ENCODE measurements at places on chromosomes 12 and 14.

DNA sequence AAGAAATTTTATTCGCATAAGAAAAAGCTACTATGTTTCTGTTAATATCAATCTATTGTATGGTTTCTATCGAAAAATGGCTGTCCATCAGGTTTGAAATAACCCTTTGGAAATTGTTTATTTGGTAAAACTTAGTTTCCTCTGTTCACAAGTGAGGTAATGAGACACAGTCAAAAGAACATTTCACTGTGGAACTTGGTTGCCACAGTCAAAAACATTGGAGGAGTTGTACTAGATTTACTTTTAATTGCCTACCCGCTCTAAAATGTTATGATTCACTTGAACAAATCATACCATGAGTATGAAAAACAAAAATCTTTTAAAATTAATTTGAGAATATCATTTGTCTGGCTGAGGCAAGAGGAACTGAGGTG lies 46.5 kb downstream of the ITPR2 start:
- no peak for DNase-seq

GRCh38 chr14:39762576-39763401 lies 330.6 kb upstream of the FBXO33 start:
- DNase-seq, result no peak

DNA sequence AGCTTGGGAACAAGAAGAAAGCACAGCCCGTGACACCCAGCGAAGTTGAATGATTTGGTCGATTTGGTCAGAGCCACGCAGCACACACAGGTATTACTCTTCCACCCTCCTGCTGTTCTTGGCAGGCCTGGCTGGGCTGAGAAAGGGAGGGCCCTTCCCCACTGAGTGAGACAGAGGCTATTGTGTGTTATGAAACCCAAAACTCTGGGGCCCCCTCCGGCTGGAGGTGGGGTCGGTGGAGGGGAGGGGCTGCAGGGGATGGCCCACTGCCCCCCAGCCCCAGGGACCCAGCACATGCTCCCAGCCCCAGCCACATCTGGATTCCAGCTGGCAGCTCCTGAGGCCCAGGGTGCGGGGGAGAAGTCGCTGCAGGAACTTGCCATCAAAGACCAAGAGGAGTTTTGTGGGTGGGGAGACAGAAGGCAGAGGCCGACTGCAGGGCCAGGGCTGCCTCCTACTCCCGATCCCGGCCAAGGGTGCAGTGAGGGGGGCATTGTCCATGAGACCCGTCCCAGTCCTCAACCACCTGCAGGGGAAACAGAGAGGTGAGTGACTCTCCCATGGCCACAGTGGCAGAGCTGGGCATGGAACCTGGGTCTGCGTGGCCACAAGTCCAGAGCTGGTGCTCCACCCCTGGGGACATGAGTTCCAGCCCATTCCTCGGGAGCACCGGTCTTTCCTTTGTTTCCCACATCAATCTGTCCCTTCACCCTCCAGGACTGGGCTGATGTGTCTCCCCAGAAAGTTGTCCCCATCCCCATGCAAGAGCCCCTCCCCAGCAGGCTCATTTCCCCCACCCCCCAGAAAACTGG lies 8.7 kb downstream of the TMEM119 start:
- no peak for DNase-seq

DNA sequence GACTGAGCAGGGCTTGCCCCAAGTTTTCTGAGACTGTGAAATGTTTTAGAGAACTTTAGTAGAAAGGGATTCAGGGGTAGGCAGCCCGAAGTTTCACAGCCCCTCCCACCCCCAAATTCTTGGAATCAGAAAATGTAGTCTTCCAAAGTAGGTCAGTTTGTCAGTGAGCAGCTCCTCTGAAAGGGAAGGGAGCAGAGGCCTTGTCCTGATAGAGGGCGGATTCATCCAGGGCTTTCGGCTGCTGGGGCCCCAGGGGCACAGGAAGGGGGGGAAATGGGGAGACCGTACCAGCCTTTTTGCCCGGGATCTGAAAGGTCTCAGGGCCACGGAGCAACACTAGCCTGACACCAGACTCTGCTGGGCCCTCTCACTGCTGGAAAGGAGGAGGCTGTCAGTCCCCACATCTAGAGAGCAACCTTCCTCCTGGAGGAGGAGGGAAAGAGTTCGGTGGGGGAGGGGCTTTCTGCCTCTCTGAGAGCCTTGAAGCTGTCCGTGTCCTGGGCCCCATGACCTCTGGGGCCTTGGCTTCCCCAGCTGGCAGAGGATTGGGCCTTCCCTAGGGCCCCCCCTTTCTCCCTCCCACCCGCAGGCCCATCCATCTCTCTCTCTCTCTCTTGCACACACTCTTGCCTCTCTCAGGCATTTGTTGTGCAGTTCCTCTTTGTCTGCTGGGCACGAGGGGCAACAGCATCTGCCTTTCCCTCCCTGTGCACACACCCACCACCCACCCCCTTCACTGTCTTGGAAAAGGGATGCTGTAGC lies at the start of gene IKZF4:
IKZF4 (plus strand) TSS at position 621 of the 762 bp plus-strand sequence. CDS start 451 bp downstream, outside the sequence.
- DNase-seq, result peak; percentile 17

- no peak for DNase-seq
Measured at GRCh38 chr12:50589650-50590435, 85.1 kb downstream of the DIP2B start.

- no peak for DNase-seq
Measured at GRCh38 chr14:34983148-34983760, 462 bp downstream of the SRP54 start.

DNA sequence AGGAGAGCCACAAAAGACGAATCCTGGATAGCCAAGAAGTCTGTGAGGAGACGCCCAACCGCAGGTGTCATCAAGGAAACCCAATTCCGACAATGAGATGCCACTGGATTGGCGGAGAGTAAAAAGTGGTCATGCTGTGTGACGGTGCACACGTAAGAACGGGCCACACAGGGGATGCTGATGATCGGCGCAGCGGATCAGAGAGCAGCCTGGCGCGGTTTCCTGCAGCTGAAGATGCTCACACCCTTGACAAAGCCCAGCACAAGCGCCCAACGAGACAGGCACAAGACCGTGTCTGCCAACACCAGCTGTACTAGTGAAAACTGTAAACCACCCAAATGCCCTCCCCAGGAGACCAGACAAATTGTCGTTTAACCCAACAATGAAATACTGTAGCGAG lies 55.8 kb downstream of the CCDC85C start:
- DNase-seq, result no peak

- no peak for DNase-seq
Measured at GRCh38 chr14:90521084-90521929, 124.5 kb downstream of the CALM1 start.

GRCh38 chr14:100577321-100577985 lies 9.8 kb downstream of the BEGAIN start:
- DNase-seq, result no peak

GRCh38 chr14:70890826-70891659 lies 16.2 kb upstream of the PCNX1 start:
- DNase-seq, result no peak

- peak; percentile 88 for DNase-seq
Measured at GRCh38 chr12:54984658-54985376, at the start of gene TESPA1. Gene TESPA1 (minus strand): TSS chr12:54984762. CDS start chr12:54974562, 10,200 bp downstream.

GRCh38 chr12:46389031-46389616 lies 16.6 kb upstream of the SLC38A2 start:
- DNase-seq, result no peak

GRCh38 chr12:63955831-63956666 lies 111.5 kb downstream of the SRGAP1 start:
- no peak for DNase-seq

DNA sequence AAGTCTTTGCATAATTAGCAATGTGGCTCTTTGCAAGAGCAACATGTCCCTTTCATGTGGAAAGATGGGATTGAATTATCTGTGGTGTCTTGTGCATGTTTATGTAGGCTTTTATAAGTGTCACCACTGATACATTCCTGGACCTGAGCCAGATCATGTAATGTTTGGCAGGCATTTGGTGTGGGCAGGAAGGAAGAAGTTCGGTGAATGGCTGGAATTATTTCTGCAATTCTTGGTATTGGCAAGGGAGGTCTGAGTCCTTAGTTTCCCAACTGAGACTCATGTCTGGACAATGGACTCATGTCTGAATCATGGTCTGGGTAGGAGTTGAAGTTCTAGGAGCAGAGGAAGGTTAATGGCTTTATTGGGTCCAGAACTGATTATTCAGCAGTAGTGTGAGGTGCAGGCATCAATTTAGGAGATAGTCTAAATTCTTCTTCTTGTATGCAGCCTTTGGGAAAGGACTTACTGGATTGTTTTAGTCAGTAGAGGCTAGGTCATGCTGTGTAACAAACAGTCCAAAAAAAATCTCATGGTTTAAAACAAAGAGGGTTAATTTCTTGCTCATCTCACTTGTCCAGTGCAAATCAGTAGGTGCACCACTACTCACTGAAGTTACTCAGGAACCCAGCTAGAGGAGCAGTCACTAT lies 186.5 kb upstream of the LHX5 start:
- no peak for DNase-seq

GRCh38 chr12:94182986-94183707 lies 34.8 kb downstream of the PLXNC1 start:
- DNase-seq, result no peak

GRCh38 chr14:89927186-89927865 lies 27.2 kb downstream of the EFCAB11 start:
- DNase-seq, result no peak

DNA sequence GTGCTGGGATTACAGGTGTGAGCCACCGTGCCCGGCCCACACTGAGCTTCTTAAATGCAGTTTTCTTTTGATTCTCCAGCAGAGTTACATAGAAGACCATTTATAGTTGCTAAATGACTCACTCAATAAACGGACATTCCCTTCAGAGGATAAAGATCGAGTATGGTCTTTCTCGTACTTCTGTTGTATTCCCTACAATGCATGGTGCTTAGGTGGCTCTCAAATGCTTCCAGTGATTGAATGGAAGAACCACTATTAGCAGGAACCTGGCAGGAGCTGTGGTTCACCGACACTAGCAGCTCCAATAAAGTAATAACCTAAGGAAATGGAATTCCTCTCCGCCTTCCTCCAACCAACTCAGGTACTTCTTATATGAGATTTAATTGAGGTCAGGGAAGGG lies 3.9 kb upstream of the GPRC5A start:
- DNase-seq, result no peak

GRCh38 chr12:127600211-127600610 lies 666.8 kb upstream of the TMEM132C start:
- DNase-seq, result no peak

DNA sequence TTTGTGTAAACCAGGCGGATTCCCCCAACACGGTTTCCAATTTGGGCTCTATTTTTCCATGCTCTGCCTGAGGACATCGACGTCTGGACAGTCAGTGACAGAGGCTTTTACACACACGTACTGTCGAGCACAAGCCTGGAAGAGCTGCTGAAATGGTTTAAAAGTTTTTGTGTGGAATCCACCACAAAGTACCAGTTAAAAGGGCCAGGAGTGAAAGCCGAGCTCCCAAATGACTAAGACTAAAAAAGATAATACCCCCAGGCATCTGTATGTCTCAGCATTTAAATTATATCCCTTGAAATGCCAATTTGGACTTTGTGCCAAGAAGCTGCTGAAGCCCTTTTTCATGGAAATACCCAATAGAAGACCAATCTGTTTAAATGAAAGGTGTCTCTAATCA lies 173.2 kb downstream of the EGLN3 start:
- DNase-seq, result no peak
